ENCODE measurements at places on chromosomes 2 and 18. TPM values are rescaled to one million over a fixed set of nuclear protein-coding genes. Genes with fewer than 3 reads are reported as not detected.

CRYGC gene
- not detected for total RNA-seq

MRO gene
- total RNA-seq = 0.36 TPM

IFIH1 gene
- total RNA-seq = 1.7 TPM

MC2R gene
- total RNA-seq = not detected

RAMP1 gene
- total RNA-seq = not detected

MYO5B gene
- total RNA-seq = 14.9 TPM

ABCG8 gene
- total RNA-seq = not detected

MAB21L4 gene
- 0.15 TPM for total RNA-seq

CLEC4F gene
- total RNA-seq = not detected

CKAP2L gene
- 11.8 TPM for total RNA-seq

PROM2 gene
- not detected for total RNA-seq

LBX2 gene
- total RNA-seq = 4.6 TPM

TEKT4 gene
- total RNA-seq = not detected

LOXL3 gene
- 0.40 TPM for total RNA-seq

UNC80 gene
- total RNA-seq = not detected

SERPINB13 gene
- not detected for total RNA-seq

SPP2 gene
- total RNA-seq = not detected

HMSD gene
- total RNA-seq = 0.26 TPM

STEAP3 gene
- total RNA-seq = 40.9 TPM

PAIP2B gene
- total RNA-seq = 0.36 TPM

SAP130 gene
- total RNA-seq = 13.2 TPM

DNAH7 gene
- 0.93 TPM for total RNA-seq

ALPI gene
- not detected for total RNA-seq

SLC9A4 gene
- not detected for total RNA-seq

IL36B gene
- not detected for total RNA-seq

IL36RN gene
- 0.13 TPM for total RNA-seq

LOXHD1 gene
- not detected for total RNA-seq

RAB6C gene
- not detected for total RNA-seq

SDC1 gene
- 184 TPM for total RNA-seq

COLEC11 gene
- 0.62 TPM for total RNA-seq

CDH20 gene
- not detected for total RNA-seq

CHRNG gene
- total RNA-seq = not detected

SP100 gene
- 28.5 TPM for total RNA-seq

CD226 gene
- total RNA-seq = 0.17 TPM

CD207 gene
- total RNA-seq = not detected

MC4R gene
- total RNA-seq = not detected

TMEM185B gene
- 52.0 TPM for total RNA-seq

SMYD1 gene
- total RNA-seq = not detected

NPHP1 gene
- 7.2 TPM for total RNA-seq

RAPGEF4 gene
- total RNA-seq = 0.21 TPM

SEMA4C gene
- total RNA-seq = 21.6 TPM

TRIB2 gene
- total RNA-seq = 0.19 TPM

Measured in A549 treated with DMSO at 1 μM for 4 hours (cell line).